ENCODE measurements at places on chromosomes 1 and 21.

DNA sequence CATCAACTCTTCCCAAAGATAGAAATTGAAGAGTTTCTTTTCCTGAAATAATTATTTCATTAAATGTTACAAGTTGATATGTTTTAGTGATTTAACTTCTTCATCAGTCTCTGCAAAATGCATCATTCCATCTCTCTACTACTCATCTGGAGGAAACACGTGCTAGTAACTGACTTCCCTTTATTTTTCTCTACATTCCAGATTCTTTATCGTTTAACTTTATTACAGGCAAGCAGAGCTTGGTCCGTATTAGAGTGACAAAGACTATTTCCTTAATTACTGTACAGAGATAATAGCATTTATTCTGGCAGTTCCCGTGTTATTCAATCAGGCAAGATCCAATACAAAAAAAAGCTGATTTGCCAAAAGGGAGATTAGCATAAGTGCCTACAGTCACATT is 88.6 kb downstream of the TM2D1 start:
- no peak for DNase-seq

GRCh38 chr1:24745711-24746413 is 615 bp downstream of the CLIC4 start:
- no peak for DNase-seq

DNA sequence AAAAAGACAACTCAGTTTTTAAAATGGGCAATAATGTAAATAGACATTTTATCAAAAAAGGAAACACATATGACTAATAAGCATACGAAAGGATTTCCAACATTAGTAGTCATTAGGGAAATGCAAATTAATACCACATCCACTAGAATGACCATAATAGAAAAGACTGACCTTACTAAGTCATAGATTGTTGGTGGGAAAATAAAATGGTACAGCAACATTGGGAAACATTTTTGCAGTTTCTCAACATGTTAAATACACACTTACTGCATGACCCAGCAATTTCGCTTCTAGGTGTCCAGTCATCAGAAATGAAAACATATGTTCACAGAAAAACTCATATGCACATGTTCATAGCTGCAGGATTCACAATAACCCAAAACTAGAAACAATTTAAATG is 29.9 kb upstream of the SLC44A3 start:
- DNase-seq, result no peak

- peak; percentile 98 for DNase-seq
Measured at GRCh38 chr1:151281969-151282882, at the start of gene ZNF687. Gene ZNF687, plus strand, starts transcription at chr1:151282299. Its CDS starts 3,993 bp downstream, at chr1:151286292.

DNA sequence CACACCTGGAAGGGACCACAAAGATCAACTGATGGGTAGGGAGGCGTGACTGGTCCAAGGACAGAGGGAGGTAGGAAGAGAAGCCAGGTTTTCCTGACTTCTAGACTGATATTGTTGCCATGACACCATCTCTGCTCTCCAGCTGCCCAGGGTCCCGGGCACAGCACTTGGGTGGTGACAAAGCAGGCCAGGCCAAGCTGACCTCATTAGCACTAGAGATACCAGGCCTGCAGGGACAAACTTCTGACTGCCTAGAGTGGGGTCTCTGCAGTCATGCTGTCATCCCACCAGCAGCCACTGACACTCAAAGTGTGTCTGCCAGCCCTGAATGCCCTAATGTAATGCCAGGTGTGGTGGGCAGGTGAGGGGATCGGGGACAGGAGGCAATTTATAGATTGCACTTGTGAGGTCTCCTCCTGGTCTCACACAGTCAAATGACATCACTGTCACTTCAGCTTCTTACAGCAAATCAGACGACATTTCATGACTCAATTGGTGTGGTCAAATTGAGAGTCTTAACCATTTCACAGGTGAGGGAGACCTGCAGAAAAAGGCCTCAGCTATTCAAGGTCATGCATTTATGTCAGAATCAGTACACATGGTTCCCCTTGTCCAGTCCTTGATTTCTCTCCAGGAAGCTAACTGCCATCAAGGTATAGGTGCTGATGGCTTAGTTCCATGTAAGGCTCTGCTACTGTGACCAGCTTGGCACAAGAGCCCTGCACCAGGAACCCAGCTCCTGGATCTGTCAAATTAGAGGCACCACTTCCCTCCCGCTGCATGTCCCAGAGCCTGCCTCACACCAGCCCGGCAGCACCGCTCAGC is 2.7 kb downstream of the SLC9A1 start:
- DNase-seq, result no peak

DNA sequence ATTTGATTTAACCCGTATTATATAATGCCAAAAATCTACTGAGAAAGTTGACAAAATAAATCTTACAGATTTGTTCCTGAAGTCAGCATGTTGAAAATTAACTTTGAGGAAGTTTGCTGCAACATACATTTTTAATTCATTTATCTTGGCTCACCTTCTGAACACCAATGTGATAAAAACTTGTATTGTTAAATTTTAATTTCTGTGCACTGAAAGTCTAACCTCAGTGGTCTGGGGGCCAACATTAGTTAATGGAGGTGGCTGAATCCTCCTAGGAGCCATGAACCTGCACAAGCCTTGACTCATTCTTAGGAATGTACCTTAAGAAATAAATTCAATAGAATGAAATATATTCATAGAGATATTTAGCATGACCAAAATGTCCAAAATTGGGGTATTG is 95.3 kb downstream of the ADSS2 start:
- no peak for DNase-seq

GRCh38 chr21:42343101-42343500 is 7.7 kb downstream of the TFF2 start:
- DNase-seq, result no peak

GRCh38 chr1:165828103-165828668 is 772 bp downstream of the UCK2 start:
- no peak for DNase-seq

DNA sequence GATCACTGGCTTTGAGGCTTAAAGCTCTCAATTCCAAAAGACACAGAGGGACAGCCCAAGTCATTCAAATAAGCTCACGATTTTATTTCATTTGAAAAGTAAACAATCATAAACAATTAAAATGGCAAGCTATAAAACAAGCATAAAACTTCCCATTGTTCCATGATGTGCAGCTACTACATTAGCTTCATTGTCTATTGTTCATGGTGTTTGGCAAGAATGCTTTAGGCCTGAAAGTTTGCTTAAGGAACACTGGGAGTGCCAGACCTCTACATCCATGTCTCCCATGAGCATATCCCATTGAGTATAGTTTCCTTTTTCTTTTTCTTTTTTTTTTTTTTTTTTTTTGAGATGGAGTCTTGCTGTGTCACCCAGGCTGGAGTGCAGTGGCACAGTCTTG is 286.1 kb upstream of the ESRRG start:
- DNase-seq, result no peak

GRCh38 chr1:9315411-9316079 is 22.9 kb downstream of the SPSB1 start:
- no peak for DNase-seq

DNA sequence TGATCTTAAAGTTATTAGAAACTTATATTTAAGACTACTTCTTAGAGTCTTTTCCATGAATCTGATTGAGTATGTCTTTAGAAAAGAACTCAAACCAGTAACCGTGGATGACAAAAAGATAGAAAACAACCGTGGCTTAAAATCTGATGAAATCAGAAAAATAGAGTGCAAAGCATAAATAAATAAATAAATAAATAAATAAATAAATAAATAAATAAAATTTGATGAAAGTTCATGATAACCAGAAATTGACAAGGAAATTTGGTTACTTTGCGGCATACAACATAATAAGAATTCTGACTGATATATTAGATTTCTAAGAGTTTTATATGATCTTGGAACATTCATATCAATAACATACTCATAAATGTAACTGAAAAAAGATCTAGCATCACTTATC is 152.1 kb downstream of the AK5 start:
- no peak for DNase-seq

DNA sequence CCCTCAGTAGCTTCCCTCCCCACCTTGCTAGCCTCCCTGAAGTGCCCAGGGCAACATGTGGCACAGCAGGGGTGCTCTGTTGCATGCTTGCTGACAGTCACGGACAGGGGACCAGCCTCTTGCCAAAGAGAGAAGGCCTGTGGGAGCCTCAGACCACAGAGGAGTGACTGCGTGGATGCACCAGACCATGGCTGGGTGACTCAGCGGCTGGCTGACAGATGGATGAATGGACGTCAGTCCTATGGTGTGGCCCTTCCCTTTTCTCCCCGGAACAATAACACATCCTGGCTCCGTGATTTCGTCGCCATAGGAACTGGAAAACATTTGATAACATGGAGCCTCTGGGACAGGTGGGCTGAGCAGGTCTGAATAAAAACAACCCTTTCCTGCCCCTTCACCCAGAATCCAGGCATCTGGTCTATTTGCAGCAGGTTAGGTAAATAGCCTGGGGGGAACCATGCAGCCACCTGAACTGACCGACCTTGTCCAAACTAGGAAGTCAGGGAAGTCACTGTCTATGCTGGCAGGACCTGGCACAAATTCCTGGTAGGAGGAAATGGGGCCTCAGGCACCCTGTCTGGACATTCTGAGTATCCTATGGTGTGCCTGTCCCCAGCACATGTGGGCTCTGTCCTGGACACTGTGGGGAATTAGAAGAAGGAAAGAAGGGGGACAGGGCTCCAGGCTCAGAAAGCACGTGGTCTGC is 53.3 kb downstream of the NENF start:
- no peak for DNase-seq

DNA sequence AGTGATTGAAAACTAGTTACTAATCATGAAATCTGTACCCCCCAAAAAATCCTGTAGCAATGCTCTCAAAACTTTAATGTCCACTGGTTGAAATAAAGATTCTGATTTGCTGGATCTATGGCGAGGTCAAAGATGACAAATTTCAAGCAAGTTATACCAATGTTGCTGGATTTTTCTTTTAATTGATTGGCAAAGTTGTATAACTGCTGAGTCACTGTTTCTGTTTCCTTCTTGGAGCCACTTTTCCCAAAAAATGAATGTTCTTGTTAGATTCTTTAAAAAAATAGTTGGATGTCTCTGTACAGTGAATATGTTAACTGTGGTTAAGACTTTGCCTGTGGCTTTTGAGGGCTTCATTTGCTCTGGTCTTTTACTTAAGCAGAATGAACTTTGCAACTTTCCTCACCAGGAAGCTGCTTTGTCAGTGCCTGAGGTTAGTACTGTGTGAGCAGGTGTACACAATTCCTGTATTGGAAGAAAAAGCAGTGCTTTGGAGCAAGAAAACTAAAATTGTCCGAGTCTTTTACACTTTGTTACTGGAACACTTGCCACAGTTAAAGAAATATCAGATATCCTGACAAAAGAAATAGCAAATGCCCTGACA is 1211.9 kb downstream of the MRPL39 start:
- no peak for DNase-seq

GRCh38 chr1:1987142-1987510 is 16.5 kb downstream of the CFAP74 start:
- no peak for DNase-seq

DNA sequence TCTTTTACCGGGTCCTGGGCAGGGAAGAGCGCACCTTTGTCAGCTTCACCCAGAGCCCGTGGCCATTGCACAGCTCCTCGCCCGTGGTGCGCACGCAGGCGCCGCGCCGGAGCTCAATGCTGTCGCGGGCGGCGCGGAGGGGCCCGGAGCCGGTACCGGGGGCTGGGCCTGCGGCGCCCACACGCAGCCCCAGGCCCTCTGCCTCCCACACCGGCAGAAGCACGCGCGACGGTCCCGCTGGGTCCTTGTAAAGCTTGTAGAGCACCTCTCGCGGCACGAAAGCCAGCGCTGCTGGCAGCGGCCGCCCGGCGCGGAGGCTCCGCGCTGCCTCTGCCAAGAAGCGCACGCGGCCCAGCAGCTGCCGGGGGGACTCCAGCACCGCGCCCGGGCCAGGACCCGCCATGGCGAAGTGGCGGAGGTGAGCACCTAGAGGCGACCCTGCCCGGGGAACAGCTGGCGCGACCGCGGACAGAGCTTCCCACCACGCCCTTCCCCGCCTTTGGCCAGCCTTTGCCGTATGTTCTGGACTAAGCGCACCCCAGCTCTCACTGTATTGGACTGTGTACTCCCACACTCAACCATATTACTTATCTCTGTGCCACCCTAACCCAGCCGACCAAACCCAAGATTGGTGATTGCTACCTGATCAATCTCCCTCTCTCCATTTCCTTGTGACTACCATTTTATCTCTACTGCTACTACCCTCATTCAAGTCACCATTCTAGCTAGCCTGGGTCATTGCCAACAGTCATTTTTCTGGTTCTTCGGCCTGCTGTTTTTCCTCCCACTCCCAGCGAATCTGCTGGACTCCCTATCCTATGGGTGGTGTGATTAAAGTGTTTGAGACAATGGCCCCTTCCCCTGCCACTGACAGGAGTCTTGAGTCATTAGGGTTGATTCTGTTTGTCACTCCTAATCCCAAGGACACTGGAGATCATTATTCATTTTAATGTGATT is at the start of gene HECTD3:
HECTD3 (minus strand) TSS at position 470 of the 957 bp plus-strand sequence; CDS start at position 403, 67 bp downstream.
- peak; percentile 46 for DNase-seq

DNA sequence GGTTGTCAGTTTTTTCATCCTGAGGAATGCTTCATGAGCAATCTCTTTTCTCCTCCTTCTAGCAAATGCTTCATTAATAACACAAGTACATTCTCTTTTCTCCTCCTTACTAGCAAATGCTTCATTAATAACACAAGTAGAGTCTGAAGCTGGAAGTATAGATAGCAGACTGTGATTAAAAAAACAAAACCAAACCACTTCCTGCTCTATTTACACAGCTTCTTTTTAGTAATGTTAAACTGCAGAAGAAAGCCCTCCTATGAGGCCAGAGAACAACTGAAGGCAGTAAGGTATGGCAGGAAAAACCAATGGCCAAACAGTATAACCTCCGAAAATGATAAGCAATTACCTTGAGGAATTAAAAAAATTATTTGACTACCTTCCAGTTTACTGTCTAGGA is 90.1 kb downstream of the ZSWIM5 start:
- DNase-seq, result no peak

GRCh38 chr21:30391492-30392025 is 4.3 kb upstream of the KRTAP13-1 start:
- DNase-seq, result no peak

GRCh38 chr1:168614235-168614634 is 37.8 kb downstream of the XCL1 start:
- DNase-seq, result no peak

- no peak for DNase-seq
Measured at GRCh38 chr1:212271234-212271633, 14.0 kb upstream of the PPP2R5A start.

- no peak for DNase-seq
Measured at GRCh38 chr1:201142849-201143725, 11.2 kb downstream of the TMEM9 start.

GRCh38 chr1:67711855-67712212 is 26.8 kb downstream of the GADD45A start:
- DNase-seq, result no peak

- no peak for DNase-seq
Measured at GRCh38 chr1:94702442-94702815, 117.7 kb upstream of the SLC44A3 start.

DNA sequence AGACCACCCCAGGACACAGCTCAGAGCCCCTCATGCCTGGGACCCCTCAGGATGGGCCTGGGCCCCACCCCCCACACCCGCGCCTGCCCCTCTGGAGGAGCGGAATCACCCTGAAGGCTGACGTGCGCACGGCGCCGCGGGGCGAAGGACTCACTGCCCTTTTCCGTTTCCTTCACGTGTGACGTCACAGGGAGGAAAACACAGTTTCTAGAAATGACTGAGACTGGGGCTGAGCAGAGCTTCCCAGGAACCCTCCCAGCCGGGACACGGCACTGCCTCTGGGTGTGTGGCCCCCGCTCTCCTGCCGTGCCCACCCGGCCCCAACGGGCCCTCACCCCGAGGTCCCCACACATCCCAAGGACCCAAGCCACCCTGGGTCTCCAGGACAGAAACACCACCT is 5.4 kb upstream of the TNFRSF4 start:
- no peak for DNase-seq

GRCh38 chr1:207309745-207310273 is 11.7 kb upstream of the CD55 start:
- no peak for DNase-seq

Data from cerebellar nuclear complex (tissue), 1 donor.